Ascending aorta (tissue), 2 donors: ENCODE measurements at places on chromosomes 12 and 14. TPM values are rescaled to one million over a fixed set of nuclear protein-coding genes. Genes with fewer than 3 reads are reported as not detected.

NOS1 gene
- 0.21 TPM for total RNA-seq

IGF1 gene
- 73.5 TPM for total RNA-seq

RHOJ gene
- total RNA-seq, result 12.9 TPM

C3AR1 gene
- 2.0 TPM for total RNA-seq

TAS2R13 gene
- total RNA-seq, result 1.4 TPM

TPH2 gene
- not detected for total RNA-seq

LTB4R gene
- 3.6 TPM for total RNA-seq

LRRK2 gene
- 14.3 TPM for total RNA-seq

PRMT5 gene
- total RNA-seq, result 118 TPM

NAA30 gene
- total RNA-seq, result 6.2 TPM

MYL2 gene
- total RNA-seq, result not detected

ZNF839 gene
- total RNA-seq, result 11.0 TPM
